Adrenal gland (tissue), 19 donors: ENCODE measurements at places on chromosomes 1 and 21.

DNA sequence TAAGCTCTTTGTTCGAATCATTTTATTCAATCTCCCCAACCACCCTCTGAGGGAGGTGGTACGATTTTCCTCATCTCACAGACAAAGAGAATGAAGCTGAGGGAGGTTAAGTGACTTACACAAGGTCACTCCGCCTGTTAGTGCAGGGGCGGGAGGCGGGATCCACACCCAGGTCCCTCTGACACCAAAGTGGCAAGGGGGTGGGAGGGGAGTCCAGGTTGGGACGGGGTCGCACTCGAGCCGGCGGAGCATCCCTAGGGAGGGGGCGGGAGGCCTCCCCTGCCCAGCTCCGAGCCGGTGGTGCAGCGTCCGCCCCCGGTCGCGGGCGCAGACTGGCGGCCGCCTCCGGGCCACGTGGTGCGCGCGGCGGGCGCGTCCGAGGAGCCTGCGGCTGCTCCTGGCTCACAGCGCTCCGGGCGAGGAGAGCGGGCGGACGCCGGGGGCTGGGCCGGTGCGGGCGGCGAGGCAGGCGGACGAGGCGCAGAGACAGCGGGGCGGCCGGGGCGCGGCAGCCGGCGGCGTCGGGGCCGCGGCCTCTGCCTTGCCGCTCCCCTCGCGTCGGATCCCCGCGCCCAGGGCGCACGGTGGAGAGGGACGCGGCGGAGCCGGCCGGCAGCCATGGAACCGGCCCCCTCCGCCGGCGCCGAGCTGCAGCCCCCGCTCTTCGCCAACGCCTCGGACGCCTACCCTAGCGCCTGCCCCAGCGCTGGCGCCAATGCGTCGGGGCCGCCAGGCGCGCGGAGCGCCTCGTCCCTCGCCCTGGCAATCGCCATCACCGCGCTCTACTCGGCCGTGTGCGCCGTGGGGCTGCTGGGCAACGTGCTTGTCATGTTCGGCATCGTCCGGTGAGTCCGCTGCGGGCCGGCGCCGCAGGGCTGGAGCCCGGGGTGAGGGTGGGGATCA is at the start of gene OPRD1:
Gene OPRD1 (plus strand): TSS at position 405 of the 903 bp plus-strand sequence. CDS start 214 bp downstream, at position 619.
- no peak for DNase-seq

DNA sequence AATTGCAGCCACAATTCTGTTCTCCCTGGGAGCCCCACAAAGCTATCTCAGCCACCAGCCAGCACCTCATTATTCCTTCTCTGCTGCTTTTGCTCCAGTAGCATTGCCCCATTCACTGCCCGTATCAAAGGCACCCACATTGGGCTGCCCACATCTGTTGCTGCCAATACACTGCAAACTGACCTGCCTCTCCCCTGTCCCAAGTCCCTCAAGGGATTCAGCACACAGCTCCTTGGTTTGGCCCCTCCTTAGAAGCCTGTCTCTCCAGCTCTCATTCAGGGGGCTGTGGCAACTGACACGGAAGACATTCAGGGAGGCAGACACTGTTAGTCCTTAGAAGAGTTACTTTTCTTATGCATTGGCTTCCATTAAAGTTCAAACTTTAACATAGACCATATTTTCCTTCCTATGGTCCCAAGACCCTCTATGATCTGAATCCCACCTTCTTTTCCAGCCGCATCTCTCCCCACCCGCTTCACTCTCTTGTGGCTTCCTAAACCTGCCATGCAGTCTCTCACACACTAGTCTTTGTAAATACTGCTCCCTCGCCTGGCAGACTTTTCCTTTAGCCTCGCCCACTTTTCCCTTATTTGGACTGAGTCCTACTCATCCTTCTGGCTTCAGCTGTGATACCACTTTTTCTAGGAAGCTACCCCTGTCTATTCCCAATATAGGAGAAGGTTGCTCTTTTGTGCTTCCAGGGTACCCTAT is 19.3 kb upstream of the KLHDC8A start:
- DNase-seq, result peak; percentile 52

DNA sequence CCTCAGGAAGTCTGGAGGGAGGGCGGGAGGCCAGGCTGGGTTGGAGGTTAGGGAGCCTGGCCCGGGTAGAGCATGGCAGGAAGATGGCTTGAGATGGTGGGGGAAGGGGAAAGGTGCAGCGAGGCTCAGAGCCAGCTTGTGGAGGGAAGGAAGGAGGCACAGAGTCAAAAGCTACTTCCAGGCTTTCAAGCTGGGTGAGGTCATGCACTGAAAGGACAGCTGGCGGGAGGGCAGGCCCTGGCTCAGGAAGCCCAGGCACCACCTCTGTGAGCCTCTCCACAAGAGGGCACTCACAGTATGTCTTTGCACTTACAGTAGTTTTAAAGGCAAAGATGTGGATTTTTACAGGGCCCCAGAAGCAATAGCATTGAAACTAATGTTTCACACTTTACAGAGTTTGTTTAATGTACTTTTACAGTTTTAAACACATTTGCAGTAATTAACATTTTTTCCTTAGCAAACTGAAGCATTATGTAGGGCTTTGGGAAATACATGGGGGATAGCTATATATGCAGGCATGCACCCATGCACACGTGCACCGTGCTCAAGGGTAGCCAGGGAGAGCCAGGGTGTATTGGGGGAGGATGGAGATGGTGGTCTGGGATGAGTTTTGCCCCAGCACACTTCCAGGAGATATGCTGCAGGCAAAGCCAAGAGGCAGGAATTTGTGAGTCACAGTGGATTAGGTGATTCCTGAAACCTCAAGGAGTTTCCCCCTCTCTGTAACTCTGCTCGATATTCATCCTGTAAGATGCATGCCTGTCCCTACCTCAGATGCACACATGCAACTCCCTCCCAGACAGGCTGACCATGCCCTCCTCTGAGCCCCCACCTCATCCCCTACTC is 6.1 kb upstream of the ADAM15 start:
- peak; percentile 85 for DNase-seq

DNA sequence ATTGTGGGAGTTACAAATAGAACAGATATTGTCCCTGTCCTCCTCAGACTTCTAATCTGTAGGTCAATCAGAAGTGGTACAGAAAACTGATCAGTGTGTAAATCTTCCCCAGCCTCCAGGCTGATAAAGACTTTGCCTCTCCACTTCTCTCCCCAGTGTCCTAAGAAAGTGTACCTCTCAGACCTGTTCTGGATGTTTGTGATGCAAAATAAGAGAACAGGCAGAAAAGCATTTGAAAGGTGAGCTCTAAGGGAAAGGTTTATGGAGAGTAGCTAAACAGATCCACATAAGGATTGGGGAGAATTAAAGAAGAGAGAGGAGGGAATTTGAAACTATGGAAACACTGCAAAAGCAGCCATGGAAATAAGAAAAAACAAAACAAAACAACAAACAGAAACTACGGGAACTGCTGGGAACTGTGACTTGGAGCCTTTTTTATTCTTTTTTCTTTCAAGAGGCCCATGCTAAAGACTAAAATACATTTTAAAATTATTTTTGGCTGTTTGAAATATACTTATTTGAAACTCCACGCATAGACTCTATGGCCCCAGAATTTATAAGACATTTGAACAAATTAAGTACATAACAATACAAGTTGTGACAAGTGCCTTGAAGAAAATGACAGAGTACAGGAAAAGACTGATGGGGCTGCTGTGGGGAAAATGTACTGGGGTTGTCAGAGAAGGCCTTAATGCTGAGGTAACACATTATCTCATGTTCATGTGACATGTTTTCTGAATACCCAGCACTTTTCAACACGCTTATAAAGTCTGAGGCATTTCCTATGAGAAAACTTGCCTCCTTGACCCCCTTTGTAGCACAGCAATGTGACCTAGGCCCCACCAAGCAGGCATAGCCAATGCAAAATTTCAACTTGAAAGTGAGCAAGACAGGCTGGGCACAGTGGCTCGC is 51.2 kb downstream of the TRAF5 start:
- DNase-seq, result no peak
